ENCODE measurements at places on chromosomes 1 and 21. TPM values are rescaled to one million over a fixed set of nuclear protein-coding genes. Genes with fewer than 3 reads are reported as not detected.

GRCh38 chr1:215911406-215911968 is 344.4 kb downstream of the KCTD3 start:
- DNase-seq: peak; percentile 41

GRCh38 chr1:167663002-167663772 is 33.2 kb downstream of the RCSD1 start:
- peak; percentile 14 for DNase-seq

DNA sequence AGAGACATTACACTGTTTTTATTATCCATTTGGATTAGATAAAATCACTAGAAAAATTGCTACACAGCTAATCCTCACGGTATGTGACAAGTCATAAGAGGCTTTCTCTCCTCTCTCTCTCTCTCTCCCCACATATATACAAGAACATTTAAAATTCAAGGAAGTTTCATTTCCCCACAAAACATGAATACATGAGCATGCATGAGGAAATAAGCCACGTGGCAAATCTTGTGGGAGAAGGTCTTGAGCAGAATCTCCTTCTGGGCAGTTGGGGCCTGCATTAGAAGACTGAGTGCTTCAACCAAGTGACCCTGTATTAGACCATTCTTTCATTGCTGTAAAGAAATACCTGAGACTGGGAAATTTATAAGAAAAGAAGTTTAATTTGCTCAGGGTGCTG is 1313.1 kb downstream of the MRPL39 start:
- DNase-seq: no peak

NPHS2 gene
- total RNA-seq: not detected

DNA sequence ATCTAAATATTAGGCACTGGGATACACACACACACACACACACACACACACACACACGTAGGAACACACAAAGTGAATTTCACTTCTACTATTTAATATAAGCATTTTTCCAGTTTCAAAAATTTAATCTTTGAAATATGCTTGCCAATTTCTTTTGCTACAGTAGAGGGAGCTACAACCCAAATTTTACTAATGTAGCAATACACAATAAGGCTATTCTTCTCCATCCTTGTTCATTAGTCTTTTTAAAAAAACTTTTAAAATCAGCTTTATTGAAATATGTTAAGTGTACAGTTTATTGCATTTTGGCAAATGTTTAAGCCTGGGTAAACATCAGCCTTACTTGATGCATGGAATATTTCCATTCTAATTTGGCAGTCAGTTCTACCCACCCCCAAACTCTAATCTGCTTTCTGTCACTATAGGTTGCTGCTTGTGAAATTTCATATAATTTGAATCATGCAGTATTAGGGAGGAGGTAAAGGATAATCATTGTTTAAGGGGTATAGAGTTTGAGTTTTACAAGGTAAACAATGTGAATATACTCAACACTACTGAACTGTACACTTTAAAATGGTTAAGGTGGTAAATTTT is 93.0 kb upstream of the TENT5C start:
- DNase-seq: peak; percentile 62

- DNase-seq: no peak
Measured at GRCh38 chr21:30439975-30440374, at the start of gene KRTAP15-1. KRTAP15-1 (plus strand) TSS chr21:30440275; CDS start chr21:30440328, 53 bp downstream.

- DNase-seq: peak; percentile 85
Measured at GRCh38 chr21:41251961-41252642, 64.5 kb upstream of the FAM3B start.

SPATA21 gene
- not detected for total RNA-seq

FCRL3 gene
- total RNA-seq: not detected

- DNase-seq: no peak
Measured at GRCh38 chr21:46596201-46596600, 8.7 kb downstream of the S100B start.

DNA sequence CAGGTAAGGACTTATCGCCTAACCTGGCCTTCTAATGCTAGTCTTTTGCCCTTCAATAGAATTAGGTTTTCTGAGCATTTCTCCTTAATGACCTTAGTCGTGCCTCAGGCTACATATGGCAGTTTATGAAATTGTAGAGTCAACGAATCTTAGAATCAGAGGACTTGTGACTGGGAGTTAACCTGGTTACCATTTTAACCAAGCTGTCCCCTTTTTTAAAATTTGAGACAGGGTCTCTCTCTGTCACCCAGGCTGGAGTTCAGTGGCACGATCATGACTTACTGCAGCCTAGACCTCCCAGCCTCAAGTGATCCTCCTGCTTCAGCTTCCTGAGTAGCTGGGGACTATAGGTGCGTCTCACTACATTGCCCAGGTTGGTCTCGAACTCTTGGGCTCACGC is 53.5 kb upstream of the DMRTB1 start:
- DNase-seq: no peak

SMYD2 gene
- total RNA-seq: 26.9 TPM

Measured in fibroblast of the aortic adventitia (primary cell).